ENCODE measurements at places on chromosomes 13 and 19. TPM values are rescaled to one million over a fixed set of nuclear protein-coding genes. Genes with fewer than 3 reads are reported as not detected.

The OR10H1 gene
- total RNA-seq, result 0.64 TPM

The ANGPTL8 gene
- not detected for total RNA-seq

The C1QTNF9 gene
- total RNA-seq, result not detected

The PSG7 gene
- total RNA-seq, result not detected

The PHF11 gene
- 29.5 TPM for total RNA-seq

Data from prostate gland (tissue), 2 donors.